ENCODE measurements at places on chromosomes 12 and 14. TPM values are rescaled to one million over a fixed set of nuclear protein-coding genes. Genes with fewer than 3 reads are reported as not detected.

The TXNDC16 gene
- total RNA-seq, result 2.8 TPM

DNA sequence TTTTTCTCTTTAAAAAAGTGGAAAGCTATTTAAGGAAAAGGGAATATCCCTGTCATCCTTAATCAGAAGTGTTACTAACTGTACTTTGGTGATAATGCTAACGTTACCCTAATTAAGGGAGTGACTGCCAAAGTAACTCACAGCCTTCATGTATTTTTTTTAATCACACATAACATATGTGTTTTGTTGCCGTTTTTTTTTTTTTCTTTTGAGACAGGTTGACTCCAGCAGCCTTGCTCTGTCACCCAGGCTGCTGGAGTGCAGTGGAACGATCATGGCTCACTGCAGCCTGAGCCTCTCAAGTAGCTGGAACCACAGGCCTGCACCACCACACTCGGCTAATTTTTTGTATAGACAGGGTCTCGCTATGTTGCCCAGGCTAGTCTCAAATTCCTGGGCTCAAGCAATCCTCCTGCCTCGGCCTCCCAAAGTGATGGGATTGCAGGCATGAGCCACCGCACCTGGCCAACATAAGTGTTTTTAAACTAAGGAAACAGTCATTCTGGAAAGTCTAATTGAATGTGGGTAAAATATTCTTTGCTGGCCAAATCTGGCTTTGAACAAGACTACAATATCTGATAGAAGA, 56.5 kb downstream of the HECTD4 start:
- DNase-seq, result no peak

GRCh38 chr12:86724716-86725115, 468.5 kb upstream of the MGAT4C start:
- DNase-seq, result peak; percentile 11

DNA sequence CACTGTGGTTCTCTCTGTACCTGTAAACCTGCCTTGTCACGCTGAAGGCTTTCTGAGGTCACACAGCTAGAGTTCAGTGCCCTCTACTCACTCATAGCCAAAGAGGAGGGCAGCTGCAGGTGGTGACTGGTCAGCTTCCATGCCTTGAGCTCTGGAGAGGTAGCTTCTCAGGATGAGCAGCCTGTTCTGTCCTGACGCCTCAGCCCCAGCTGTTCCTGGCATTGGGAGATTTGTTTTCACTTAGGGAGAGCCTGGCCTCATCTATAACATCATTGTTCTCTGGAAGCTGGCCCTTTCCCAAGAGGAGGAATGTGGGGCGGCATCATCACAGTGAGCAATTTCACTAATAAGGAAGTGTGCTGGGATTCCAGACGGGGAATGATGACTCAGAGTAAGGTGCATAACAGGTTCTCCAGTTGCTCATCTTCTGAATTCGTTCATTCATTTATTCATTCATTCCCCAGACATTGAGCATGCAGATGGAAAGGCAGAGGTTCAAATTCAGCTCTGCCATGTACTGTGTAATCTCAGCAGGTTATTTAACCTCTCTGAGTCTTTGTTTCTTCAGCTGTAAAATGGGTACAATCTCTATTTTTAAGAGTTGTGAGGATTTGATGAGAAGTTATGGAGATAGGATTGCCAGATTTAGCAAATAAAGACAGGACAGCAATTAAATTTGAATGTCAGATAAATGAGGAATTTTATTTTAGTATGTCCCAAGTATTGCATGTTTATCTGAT, 255.8 kb upstream of the CRY1 start:
- DNase-seq, result peak; percentile 91

GRCh38 chr14:95577870-95578269, 43.0 kb downstream of the GLRX5 start:
- no peak for DNase-seq

The GPR65 gene
- total RNA-seq, result under 0.01 TPM

- DNase-seq, result peak; percentile 91
Observed at GRCh38 chr14:33986804-33987203, 35.9 kb upstream of the EGLN3 start.

The TMED10 gene
- total RNA-seq, result 201 TPM

GRCh38 chr14:81561084-81561775, 27.6 kb upstream of the SEL1L start:
- no peak for DNase-seq

The NRXN3 gene
- total RNA-seq, result 0.24 TPM

DNA sequence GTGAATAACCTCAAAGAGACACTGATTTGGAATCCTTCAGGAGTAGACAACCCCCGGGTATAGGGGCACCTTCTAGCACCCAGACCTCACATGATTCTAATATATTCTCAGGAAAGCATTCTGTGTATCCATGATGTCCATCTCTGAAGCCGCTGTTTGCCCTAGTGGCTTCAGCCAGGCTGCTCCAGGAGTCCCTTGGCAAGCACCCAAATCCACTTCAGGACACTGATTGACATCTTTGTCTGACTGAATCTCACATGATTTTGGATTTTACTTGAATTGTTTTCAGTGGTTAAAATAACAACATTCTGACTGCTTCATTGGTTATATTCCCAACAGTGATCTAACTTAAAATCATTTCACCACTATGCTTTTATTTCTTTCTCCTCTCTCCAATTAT, 390.5 kb upstream of the CLEC14A start:
- no peak for DNase-seq

GRCh38 chr12:29012673-29013072, 136.4 kb upstream of the FAR2 start:
- DNase-seq, result no peak

DNA sequence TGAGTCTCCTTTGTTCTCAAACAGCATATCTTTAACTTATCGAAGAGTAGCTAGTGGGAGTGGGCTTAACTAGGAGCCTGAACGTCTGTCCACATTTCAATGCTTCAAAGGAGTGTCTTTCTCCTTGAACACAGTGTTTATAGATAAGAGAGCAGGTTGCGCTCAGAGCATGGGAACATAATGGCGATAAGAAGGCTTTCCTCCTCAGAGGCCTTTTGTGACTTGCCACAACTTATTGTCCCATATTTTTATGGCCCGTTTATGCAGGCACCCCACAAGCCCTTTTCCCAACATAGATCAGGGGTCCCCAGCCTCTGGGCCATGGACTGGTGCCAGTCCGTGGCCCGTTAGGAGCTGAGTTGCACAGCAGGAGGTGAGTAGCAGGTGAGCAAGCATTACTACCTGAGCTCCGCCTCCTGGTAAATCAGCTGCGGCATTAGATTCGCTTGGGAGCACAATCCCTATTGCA, 2.6 kb upstream of the DDX47 start:
- no peak for DNase-seq

The MYO1H gene
- total RNA-seq, result not detected

GRCh38 chr14:104352493-104353220, 214.3 kb downstream of the KIF26A start:
- no peak for DNase-seq

DNA sequence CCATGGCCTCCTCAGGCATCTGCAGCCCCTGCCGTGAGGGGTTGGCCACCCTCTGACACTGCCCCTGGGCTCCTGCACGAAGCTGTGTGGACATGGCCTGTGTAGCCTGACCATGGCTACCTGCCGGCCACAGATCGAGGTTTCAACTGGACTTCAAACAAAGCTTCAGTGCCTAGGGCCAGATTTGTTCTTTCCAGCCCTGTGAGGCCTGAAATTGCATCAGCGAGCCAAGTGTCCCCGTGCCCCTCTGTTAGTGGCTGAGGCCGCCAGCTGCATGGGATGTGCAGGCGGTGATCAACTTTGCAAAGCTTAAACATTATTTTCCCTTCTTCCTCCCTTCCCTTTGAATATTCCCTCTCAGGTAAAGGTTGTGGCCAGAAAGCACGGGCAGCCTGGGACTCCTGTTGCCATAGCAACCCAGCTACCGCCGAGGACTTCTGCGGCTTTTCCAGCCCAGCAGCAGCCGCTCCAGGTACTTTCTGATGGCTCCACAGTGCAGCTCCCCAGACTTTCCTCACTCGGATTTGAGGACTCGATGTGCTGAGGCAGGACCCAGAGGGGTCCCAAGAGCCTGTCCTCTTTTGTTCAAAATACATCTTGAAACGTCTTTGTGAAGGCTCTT, 35.8 kb downstream of the DDX51 start:
- DNase-seq, result no peak

The OR6C2 gene
- total RNA-seq, result not detected

- DNase-seq, result no peak
Observed at GRCh38 chr12:109056891-109057290, 4.5 kb downstream of the USP30 start.

GRCh38 chr12:93748672-93749383, 71.7 kb downstream of the CRADD start:
- DNase-seq, result no peak

DNA sequence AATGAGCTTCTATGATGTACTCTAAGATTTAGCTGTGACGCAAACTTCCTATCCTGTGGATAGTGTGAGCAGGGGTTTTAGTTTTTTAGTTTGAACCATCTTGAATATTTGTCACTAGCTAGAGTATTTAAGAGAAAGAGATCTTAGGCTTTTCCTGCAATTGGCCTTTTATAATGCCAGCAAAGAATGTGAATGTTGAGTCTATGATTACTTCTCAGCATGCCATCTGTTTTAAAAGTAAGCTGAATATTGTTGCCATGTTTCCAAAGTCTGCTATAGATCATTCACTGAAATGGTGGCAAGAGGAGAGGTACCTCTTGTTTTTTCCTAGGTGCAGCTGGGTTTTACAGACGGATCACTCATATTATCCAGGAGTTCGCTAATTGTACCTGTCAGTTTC, 1783.6 kb upstream of the FLRT2 start:
- DNase-seq, result no peak

GRCh38 chr12:100897240-100897639, 102.7 kb downstream of the ANO4 start:
- no peak for DNase-seq

DNA sequence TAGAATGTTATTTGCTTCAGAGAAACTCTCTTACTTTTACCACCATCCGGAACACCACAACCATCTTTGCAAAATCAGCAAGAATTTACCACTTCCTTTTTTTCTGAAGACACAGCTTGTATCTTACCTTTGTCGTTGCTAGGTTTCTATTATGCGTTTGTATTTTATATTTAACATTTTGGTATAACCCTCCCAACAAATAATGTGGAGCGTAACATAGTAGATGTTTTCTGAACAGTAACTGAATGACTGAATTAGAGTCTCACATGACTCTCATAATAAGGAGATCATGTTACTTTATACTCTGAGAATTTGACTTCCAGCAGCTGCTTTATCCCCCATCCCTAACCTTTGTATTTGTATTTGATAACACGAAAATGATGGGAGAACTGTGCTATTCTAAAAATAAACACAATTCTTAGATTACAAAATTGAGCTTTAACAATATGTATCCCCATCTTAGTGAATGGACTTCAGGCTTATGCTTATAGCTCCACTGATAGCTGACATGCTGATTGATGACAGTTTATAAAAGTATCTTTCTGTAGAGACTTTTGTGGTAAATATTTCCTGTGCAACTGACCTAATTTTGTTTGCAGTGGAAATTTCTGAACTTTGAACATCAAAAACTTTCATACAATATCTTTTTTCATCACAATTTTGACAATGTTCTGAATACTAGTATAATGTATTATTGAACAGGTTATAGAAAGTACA, 7.9 kb upstream of the KLRB1 start:
- DNase-seq, result no peak

DNA sequence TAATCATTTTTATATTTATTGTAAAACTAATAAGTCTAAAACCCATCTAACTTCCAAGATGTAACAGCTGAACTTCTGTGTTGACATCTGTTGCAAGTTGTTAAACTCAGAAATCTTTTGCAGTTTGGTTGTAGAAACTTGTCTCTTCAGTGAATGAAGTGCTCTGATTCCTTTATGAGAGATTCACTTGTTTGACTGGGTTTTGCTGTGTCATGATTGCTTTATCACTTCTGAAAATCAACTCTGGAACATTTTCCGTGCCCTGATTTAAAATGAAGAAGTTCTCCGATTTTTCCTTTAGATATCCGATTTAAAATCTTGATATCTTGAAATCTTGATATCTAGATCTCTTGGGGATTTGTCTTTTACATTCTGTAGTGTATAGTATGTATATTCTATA, 65.1 kb downstream of the DIP2B start:
- no peak for DNase-seq

The ZNF839 gene
- 2.3 TPM for total RNA-seq

DNA sequence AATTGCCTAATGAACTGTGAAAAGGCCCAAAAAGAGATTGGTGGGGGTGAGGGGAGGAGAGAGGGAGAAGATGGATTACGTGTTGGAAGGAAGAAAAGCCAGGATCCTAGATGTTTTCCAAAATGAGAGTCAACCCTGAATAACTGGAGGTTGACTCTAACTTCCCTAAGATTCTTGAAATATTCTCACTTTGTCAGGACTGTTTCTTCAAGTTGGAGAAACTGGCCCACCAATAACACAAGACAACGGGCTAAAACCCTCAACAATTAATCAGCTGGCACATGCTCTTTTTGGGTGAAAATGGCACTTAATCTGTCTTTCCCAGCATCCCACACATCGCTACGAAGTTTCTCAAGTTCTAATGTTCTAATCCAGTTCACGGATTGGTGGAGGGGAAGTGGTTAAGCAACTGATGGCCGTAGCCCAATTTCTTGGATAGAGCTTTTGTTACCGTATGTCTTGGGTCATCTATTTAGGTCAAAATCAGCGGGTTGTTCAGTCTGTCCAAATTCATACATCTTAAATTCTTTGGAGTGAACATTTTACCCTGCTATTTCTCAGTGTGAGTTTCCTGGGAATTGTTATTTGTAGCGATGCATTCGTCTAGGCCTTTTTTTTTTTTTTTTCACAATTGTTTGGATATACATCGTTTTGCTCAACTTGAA, 49.0 kb downstream of the GPHB5 start:
- no peak for DNase-seq

The EIF2S3B gene
- total RNA-seq, result 0.29 TPM

GRCh38 chr14:96508900-96509299, 6.7 kb downstream of the PAPOLA start:
- DNase-seq, result no peak

The CCNB1IP1 gene
- 51.2 TPM for total RNA-seq

The MYF6 gene
- total RNA-seq, result not detected

GRCh38 chr14:72404998-72405397, 472.8 kb downstream of the RGS6 start:
- DNase-seq, result no peak

The IAPP gene
- total RNA-seq, result not detected

The RND1 gene
- total RNA-seq, result not detected

DNA sequence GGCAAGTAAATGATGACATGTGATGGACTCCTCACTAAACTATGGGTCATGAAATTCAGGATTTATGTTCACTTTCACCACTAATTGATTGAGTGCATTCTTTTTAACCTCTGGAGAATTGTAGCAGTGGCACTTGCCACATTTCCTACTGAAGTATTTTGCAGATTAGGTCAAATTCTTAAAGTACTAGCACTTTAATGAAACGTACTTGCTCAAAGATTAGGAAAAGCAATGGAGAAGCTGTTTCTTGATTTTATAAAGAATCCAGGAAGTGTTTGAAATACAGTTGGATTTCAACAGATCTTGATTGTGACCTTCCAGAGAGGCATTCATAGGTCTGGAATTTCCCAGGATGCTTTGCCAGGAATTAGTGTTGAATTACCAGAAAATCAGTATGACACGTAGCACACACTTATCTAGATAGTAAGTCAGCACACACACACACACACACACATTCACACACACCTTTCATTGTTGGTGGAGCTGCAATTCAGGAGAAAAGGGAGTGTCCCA, 162.6 kb downstream of the MYRFL start:
- peak; percentile 78 for DNase-seq

- DNase-seq, result peak; percentile 10
Observed at GRCh38 chr12:43937947-43938346, 102.1 kb downstream of the TMEM117 start.

GRCh38 chr14:96263347-96264199, 7.6 kb downstream of the BDKRB1 start:
- DNase-seq, result no peak
